ENCODE measurements at places on chromosomes 3 and 15.

DNA sequence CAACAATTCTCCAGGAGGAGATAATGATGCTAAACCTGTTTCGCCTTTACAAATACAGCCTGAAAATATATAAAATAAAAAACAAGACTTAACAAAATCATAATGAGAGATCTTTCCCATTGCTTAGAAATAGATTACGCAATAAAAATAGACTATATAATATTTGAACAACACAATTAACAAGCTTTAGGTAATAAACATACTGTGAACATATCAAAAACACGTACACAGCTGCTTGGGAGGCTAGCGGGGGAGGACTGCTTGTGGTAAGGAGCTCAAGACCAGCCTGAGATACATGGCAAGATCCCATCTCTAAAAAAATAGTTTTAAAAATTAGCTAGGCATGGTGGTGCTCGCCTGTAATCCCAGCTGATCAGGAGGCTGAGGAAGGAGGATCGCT is 8.7 kb downstream of the NSMCE3 start:
- no peak for DNase-seq

GRCh38 chr15:92384381-92384780 is 9.3 kb upstream of the ST8SIA2 start:
- DNase-seq: no peak

DNA sequence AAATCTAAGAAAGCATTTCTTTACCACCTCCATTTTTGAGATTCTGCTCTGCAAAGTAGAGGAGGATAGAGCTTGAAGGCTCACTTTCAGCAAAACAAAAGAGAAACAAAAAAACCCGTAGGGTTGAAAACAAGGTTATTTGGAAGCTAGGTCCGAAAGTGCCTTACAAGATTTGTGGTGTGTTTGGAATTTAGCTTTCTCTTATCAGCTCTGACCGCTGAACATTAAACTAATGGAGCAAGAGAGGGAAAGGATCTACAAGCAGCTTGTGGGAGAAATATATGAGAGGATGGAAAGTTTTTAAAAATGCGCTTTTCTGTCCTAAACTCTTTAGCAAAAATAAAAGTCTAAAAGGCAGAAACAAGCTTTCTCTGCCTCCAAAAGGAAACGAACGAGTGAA is 545.5 kb downstream of the NTRK3 start:
- DNase-seq: no peak

GRCh38 chr3:194577986-194578905 is 55.0 kb downstream of the TMEM44 start:
- no peak for DNase-seq

DNA sequence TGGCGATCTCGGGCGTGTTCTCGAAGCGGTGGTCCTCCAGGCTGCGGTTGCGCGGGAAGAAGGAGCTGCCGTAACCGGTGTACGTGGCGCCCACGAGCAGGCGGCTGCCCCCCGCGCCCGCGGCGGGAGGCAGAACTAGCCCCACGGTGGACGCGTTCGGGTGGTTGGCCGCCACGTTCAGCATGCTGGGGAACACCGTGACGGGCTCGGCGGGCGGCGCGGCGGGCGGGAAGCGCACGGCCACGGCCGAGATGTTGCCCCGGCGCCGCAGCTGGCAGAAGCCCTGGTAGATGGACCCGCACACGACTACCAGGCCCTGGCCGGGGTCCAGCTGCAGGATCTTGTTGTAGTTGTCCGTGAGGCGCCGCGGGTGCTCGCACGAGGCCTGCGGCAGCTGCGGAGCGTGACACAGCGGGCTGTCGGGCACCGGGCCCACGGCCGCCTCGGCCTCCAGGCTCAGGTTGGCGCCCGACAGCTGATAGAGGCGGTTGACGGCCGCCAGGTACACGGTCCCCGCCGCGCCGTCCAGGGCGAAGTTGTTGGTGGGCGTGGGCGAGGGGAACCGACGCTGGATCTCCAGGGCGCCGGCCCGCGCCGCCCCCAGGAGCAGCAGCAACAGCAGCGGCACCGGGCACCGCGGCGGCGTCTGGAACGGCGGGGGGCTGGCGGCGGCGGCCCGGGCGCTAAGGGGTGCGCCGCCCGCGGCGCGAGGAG is 397 bp downstream of the PLXND1 start:
- no peak for DNase-seq

DNA sequence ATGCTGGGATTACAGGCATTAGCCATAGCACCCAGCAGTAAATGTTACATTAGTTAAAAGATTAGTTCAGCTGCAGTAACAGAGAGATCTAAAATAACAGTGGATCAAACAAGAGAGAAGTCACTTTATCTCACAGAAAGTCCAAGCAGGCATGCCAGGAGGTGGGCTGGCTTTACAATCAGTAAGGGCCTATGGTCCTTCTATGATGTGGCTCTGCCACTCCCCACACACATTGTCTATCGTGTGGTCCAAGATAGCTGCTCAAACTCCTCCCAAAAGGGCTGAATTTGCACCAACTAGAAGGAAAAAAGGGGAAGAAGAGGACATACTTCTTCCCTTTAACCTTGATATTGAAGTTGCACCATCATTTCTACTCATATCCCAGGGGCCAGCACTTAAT is 4.6 kb upstream of the RUVBL1 start:
- DNase-seq: no peak
